ENCODE measurements at places on chromosomes 11 and 22. TPM values are rescaled to one million over a fixed set of nuclear protein-coding genes. Genes with fewer than 3 reads are reported as not detected.

The C11orf97 gene
- not detected for total RNA-seq

The BLID gene
- not detected for total RNA-seq

The DNAJB13 gene
- total RNA-seq = 1.2 TPM

DNA sequence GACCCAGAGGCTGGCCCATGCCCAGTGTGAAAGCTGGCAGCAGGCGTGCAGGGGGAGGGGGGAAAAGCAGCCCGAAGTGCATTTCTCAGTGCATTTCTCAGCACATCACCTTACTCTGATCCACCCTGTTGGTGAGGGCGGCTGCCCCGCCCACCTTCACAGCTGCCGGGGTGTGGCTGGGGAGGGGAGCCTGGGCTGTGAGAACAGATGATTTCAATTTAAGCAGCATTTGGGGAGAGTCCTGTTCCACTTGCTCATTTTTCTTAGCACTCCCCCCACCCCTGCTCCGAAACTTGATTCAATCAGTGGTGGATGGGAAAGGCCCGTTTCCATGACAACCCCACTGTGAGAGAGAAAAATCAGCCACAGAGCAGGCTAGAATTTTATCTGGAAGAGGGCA is 84.8 kb downstream of the SNX19 start:
- peak; percentile 38 for ATAC-seq

- ATAC-seq = no peak
Measured at GRCh38 chr11:124900464-124900863, 2.8 kb upstream of the ROBO4 start.

- peak; percentile 24 for ATAC-seq
Measured at GRCh38 chr11:108237058-108237481, 14.2 kb downstream of the ATM start.

DNA sequence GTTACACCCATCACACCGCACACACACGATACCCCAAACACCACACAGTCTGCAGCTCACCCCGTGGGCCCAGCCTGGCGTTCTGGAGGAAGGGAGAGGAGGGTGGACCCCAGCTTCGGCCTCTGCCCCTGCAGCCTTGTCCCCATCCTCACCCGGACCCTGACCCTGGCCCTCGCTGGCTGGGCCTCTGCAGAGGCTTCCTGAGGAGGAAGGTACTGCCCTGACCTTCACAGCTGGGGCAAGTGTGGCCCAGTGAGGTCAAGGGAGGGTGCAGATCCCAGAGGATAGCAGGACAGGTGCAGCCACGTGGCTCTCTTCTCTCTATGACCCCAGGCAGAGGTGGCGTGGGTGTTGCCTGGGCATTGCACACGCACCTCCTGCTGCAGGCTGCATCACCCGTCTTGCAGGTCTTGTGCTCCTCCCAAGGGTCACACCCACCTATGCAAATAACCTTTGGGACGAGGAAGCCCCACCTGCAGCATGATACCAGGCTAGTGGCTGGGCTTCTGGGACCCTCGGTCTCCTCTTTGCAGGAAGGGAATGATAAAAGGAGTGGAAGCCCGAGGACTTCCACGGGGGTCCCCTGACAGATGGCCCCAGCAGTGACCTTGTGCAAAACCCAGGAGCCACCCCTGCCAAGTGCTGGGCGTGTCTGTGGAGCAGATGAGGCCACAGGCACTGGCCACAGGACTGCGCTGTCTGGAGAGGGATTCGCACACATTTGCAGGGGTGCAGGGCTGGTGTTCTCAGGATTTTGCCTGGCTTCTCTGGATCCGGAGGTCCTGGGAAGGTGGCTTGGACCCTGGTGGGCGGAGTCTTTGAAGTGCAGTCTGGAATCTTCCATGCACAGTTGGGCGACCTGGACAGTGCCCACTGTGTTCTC is 1241.5 kb downstream of the BRD1 start:
- ATAC-seq = no peak

DNA sequence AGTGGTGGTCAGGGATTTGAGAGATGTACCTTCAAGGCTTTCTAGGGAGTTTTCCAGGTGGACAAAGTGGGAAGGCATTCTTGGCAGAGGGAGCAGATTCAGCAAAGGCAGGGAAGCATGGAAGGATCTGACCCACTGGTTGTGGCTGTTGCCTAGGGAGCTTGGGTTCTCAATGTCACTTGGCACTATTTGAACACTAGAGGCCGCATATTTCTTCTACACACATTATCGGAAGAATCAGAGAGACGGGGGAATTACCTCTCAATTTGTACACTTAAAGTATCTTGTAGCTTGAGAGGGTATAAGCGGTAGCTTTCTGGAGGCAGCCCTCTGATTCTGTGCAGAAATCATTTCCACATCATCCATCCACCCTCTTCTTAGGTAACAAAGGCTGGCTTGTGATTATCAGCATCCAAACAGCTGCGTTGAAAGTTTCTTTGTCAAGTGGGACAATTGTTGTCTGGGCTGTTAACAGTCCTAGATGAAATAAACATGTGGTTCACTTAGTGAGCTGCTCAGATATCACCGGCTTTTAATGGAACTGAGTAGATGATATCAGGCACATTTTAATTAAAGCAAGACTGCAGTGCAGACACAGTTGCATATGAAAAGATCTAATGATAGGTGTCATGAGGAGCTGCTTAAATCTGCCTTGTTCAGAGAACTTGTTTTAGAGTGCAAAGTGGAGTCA is 2.6 kb downstream of the NELL1 start:
- no peak for ATAC-seq

DNA sequence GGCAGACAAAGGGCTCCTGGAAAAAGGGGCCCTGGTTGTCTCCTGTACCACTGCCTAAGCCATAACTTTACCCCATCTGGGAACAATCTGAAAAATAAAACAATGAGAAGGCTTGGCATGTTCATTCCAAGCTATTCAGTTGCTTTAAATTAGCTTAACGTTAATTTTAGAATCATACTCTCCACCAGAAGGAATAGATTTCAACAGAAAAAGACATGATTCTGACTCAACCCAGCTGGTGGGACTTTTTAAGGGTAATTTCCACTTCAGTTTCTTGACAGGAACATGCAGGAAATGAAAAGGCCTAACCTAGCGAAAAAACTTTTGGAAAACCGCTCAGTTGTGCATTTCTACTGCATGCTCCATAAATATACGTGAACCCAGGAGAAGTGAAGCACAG is 7.9 kb downstream of the SF3A1 start:
- no peak for ATAC-seq

DNA sequence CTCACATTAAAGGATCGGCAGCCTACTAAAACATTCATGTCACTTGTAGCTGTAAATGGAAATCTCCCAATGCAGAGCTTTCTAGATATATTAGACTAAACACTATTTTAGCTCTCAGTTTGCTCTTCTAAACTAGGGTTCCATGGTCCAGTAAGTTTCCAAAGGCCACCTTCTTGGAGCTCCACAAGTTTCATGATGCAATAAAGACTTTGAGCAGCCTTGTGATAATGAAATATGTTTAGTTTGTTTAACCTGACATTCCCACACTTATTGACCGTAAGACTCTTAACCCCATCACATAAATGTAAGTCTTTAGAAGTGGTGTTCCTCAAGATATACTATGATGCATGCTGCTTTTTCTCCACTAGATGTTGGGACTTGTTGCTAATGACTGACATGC is 87.7 kb downstream of the TRIM44 start:
- no peak for ATAC-seq

- ATAC-seq = no peak
Measured at GRCh38 chr11:16410479-16410878, 54.1 kb upstream of the SOX6 start.

GRCh38 chr11:47328449-47329390 is 23.8 kb downstream of the MYBPC3 start:
- no peak for ATAC-seq

DNA sequence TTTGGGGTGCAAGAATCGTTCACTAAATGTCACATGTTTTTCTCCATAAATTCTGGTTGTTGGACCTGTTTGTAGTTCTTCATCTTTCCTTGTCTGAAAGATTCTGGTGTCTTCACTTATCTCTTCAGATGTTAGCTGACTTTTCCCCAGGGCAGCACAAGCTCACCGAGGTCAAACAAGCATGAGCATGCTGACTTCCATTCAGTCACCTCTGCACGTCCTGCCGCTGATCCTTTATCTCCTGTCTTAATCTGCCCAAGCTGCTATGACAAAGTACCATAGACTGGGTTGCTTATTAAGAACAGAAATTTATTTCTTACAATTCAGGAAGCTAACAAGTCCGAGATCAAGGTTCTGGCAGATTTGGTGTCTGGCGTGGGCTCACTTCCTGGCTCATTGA is 800.6 kb downstream of the NTM start:
- ATAC-seq = no peak
